ENCODE measurements at places on chromosomes 6 and 20.

DNA sequence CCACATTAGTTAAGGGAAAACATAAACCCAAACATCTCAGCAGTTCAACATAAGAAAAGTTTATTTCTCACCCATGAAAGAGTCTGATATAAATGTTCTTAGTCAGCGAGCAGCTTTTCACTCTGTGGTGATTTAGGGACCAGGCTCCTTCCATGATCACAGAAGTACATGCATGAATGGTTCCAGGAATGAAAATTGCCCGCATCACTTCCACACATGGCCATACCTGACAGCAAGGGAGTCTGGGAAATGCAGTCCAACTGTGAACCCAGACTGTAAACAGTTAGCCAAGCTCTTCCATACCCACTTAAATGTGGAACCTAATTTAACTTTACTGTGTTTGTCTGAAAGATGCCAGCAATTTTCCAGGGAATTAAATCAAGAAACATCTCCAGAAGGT lies 353.9 kb downstream of the HACE1 start:
- no peak for DNase-seq

- DNase-seq: no peak
Observed at GRCh38 chr6:6834356-6835222, 246.1 kb downstream of the LY86 start.

GRCh38 chr6:12761376-12762115 lies 45.0 kb downstream of the PHACTR1 start:
- no peak for DNase-seq

DNA sequence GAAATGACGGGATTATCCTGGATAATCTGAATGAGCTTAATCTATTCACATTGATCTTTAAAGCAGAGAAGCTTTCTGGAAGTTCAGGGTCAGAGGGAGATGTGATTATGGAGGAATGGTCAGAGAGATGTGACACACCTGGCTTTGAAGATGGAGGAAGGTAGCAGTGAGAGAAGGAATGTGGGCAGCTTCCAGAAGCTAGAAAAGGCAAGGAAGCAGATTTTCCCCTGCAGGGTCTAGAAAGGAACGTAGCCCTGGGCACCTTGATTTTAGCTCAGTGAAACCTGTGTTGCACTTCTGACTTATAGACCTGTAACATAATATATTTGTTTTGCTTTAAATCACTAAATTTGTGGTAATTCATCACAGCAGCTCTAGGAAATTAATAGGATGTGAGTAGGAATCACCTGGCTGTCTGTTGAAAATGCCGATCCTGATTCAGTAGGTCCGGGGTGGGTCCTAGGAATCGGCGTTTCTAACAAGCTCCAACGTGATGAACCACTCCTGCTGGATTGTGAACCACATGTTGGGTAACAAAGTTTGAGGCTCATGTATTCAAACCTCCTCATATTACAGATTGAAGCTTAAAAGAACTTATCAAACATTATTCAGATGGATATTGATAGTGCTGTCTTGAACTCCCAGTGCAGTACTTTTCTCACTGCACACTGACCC lies 157.0 kb downstream of the GJA1 start:
- no peak for DNase-seq

- DNase-seq: no peak
Observed at GRCh38 chr20:22918286-22918983, 116.7 kb upstream of the SSTR4 start.

- DNase-seq: no peak
Observed at GRCh38 chr6:133101790-133102189, 139.4 kb upstream of the EYA4 start.

- no peak for DNase-seq
Observed at GRCh38 chr6:110214338-110214737, 34.1 kb downstream of the CDC40 start.

DNA sequence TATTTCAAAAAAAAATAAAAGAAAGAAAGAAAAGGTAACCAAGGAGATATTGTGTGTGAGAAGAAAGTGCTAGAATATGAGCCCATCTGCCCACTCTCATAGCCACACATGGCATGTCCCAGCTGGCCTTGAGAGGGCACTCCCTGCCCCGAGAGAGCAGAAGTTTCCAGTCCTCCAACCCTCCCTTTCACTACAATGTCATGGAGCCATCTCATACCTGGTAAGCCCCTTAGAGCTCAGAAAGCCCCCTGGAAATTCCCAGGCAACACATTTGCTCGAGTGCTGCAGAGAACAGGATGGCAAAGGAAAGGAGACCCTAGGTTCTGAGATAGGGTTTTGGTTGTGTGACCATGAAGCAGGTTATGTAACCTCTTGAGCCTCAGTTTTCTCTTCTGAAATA lies 75.8 kb upstream of the RIN2 start:
- no peak for DNase-seq

GRCh38 chr6:49118478-49118877 lies 344.6 kb downstream of the MMUT start:
- no peak for DNase-seq

- DNase-seq: peak; percentile 4
Observed at GRCh38 chr20:13425381-13426135, 204.5 kb downstream of the ISM1 start.

DNA sequence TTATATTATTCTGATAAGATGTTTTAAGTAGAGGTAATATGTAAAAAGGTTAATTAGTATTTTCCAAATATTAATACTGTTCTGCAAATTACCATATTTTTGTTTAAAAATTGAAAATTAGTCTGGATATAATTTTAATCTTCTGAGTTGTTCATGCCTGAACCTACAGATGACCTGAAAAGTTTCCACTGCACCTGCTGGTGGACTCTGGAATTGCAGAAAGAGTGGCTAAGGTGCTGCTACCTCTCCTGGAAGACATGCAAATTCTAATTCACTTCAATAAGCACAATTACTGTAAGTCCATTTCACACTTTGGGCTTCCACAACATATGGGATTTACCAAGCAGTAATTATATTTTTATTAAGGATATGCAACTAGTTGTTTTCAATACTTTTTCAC lies 77.7 kb upstream of the OLIG3 start:
- no peak for DNase-seq

DNA sequence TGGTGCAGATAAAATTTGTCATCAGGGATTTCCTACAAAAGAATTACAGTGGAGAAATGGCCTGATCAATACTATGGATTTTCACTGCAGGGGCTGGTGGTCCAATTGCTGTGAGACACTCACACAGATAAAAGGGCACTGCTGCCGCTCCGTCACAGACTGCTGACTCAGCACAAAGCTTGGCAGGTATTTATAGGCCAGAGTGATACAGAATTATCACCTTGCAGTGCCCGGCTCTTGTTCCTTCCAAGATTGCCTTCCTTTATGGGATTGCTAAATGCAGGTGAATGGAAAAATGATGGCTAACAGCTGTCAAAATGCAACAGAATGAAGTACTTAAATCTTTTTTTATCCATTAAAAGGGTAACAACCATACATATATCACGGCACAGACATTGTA lies 247.8 kb upstream of the ZFP64 start:
- DNase-seq: no peak

GRCh38 chr6:152981989-152982903 lies 595 bp downstream of the FBXO5 start:
- DNase-seq: no peak

GRCh38 chr6:166278579-166279392 lies 29.4 kb downstream of the PRR18 start:
- DNase-seq: no peak

- DNase-seq: no peak
Observed at GRCh38 chr6:29764422-29765196, 41.4 kb downstream of the HLA-F start.

DNA sequence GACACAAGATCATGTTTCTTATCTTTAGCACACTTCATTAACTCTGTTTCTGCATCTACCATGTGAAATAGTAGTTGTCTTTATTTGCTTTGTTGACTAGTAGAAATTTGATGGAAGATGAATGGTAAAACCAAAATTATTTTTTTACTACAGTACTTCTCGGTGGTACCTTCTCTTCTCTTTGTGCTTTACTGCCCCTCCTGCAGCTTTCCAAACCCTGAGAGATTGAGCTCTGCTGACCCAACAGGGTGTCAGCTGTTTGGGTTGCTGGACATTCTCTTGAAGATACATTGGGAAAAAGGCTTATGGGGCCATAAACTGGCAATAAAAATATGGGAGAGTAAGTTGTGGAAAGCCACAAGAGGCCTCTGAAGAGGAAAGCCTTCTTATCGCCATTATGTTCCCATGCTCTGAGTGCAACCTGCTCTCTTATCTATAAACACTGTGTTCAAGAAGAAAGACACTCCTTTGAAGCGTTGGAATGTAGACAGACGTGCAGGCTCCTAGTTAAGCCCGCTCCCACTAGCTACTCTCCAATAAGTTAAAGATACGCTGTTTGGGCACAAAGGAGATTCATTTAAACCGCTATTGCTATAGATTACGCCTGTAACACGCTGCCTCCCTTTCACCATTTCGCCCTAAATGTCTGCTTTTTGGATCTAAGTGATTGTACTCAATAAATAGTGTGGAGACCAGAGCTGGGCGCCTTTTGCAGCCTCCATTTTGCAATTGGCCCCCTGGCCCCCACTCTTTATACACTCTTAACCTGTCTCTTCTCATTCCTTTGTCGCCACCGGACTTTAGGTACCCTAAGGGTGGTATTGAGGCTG lies 60.1 kb upstream of the PRSS16 start:
- no peak for DNase-seq

GRCh38 chr6:165913676-165914570 lies 250.9 kb upstream of the PDE10A start:
- DNase-seq: no peak

Data from fibroblast of the conjunctiva (primary cell).